ENCODE measurements at places on chromosomes 6 and 20.

- DNase-seq = peak; percentile 15
These were observed 41.1 kb downstream of the FARS2 start for GRCh38 chr6:5302220-5302946.

- DNase-seq = no peak
These were observed 120.1 kb downstream of the SYCP2 start for GRCh38 chr20:59813126-59813947.

DNA sequence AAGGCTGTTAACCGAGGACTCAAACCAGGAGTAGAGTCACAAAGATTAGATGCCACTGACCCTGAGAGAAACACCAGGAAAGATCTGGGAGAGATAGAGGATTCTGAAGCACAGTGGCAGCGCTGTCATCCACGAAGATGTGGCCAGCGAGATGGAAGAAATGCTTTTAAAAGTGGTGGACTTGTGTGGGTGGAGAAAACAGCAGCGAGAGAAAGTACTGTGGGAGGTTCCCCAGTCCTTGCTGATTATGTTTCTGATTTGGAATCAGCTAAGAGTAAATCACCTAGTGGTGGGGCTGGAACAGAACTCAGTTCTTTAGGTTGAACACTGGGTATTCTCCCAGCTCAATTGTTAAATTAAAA lies 435 bp upstream of the ZNF322 start:
- DNase-seq = no peak

DNA sequence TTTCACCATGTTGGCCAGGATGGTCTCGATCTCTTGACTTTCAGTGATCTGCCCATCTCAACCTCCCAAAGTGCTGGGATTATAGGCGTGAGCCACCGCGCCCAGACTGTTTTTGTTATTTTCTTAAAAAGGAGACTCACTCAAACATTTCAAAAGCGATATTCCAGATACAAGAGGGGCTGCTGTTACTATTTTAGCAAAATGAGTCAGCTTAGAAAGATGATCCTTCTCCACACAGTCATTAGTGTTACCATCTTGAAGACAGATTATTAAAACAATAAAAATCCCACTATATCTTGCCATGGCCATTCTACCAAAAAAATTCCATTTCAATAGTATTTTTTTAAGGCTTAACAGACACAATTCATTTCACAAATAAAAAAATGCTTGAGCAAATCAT lies 102.8 kb downstream of the PREP start:
- DNase-seq = no peak

DNA sequence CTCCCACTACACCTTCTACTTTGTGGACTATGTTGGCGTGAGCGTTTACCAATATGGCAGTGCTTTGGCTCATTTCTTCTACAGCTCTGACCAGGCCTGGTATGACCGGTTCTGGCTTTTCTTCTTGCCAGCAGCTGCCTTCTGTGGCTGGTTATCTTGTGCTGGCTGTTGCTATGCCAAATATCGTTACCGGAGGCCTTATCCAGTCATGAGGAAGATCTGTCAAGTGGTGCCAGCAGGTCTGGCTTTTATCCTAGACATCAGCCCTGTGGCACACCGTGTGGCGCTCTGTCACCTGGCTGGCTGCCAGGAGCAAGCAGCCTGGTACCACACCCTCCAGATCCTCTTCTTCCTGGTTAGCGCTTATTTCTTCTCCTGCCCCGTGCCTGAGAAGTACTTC lies 16.5 kb upstream of the EFHC1 start:
- DNase-seq = no peak

DNA sequence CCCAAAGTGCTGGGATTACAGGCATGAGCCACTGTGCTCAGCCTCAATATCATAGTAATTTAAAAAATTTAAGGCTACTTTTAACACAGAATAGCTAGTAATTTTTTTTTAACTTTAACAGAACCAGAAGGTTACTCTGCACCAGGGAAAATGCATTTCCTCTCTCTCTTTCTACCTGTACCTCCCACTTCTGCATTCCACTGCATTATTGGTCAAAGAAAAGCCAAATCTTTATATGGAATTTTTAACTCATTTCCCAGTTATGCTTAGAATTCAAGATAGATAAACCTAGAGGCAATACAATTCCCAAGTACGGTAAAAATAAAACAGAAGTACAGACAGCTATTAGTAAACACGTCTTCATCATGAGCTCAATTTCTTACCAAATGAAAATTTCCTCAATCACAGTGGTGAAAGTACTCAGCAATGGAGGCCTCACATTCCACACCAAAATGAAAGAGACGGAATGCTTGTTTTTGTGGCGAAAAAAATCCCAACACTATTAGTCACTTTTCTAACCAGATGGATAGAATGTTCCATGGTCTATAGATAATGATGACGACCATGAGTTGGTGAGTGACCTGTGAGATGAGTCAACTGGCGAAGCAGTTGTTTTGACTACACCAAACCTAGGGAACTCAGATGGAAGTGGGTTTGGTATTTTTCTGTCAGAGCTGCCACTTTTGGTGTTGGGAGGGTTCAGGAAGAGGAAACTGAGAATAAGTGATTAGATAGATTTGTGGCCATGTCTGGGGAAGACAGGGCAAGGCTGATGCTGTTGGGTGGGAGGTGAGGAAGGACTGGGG lies 104.7 kb upstream of the SGK1 start:
- DNase-seq = no peak

DNA sequence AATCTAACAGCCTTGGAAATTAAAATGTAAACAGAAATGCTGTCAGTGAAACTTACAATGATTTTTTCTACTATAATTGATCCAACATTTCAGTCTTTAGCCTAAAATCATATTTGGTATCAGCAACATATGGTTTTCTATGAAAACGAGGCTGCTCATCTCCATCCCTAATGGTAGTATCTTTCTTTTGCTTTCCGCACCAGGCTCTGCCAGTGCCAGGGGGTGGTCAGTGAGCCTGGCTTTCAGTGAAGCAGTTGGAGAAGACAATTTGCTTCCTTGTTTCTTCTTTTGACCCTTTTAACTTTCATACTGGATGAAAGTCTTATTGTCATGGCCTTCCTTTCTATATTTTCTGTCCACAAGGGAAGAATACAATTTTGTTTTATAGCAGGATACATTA lies 258.4 kb downstream of the ARID1B start:
- no peak for DNase-seq

DNA sequence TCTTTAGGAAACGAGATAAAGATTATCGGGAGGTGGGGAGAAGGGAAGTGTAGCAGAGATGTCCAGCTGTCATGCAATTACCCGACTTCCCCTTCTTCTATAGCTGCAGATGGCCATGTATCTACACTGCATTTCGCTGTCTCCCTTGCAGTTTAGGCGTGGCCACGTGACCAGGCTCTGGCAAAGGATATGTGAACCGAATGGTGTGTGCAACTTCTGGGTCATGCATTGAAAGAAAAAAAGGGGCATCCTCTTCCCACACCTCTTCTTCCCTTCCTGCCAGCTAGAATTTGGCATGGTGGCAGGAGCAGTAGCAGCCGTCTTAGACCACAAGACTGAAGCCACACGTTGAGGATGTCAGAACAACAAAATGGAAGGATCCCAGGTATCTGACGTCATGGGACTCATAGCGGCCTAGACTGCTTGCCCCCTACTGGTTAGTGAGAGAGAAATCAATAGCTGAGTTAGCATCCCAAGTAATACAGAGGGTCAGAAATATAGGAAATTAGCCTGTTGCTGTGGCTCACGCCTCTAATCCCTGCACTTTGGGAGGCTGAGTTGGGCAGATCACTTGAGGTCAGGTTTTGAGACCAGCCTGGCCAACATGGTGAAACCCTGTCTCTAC lies 32.8 kb downstream of the TCF15 start:
- DNase-seq = no peak

DNA sequence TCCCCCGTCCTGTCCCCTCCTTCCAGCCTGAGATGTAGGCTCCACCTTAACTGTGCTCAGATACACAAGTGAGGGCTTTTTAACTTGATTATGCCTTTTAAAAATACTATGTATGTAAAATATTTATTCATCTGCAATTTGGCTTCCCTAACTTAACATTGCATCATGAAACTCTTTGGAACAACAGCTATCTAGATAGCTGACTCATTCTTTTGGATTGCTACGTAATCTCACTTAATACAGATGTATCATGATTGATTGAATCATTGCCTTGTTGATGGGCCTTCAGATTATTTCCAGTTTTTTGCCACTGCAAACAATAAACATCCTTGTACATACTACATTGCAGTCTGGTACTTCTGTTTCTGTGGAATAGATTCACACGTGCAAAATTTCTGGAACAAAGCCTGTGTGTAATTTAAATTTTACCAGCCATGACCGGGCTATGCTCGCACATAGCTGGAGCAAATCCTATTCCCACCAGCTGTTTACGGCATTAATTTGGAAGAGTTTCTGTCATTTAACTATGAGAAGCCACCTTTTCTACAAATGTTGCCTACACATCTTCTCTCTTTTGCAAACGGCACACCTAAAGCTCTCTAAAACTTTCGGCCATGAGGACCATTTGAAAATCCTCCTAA lies 6.5 kb downstream of the PRND start:
- no peak for DNase-seq

GRCh38 chr20:49937027-49937929 lies 1.1 kb downstream of the RNF114 start:
- peak; percentile 26 for DNase-seq

GRCh38 chr6:113182370-113183141 lies 674.6 kb upstream of the MARCKS start:
- DNase-seq = no peak

- no peak for DNase-seq
These were observed 2.2 kb upstream of the CFB start for GRCh38 chr6:31943742-31944141.

DNA sequence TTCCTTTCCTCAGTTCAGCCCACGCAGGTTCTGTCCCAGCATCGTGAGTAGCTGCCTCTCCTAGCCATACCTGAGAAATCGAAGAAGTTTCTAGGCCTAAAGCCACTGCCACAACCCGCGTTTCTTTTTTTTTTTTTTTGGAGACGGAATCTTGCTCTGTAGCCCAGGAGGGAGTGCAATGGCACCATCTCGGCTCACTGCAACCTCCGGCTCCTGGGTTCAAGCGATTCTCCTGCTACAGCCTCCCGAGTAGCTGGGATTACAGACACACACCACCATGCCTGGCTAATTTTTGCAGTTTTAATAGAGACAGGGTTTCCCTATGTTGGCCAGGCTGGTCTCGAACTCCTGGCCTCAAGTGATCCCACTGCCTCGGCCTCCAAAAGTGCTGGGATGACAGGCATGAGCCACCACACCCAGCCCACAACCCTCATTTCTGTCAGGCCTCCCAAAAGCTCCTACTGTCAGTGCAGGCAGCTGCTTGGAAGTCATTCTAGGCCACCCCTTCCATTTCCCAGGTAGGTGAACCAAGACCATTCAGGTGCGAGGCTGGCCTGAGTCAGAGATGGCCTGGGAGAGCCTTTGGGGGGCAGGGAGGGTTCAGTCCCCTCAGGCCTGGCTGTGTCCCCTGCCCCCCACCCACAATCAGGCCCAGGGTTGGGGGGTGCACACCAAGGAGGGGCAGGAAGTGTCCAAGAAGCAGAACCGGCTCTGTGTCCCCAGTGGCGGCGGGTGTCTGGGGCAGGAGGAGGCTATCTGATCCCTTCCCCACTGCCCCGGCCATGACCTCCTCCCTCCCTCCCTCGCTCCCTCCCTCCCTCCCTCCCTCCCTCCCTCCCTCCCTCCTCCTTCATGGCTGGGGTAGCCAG lies 47.2 kb downstream of the NOL4L start:
- no peak for DNase-seq

- no peak for DNase-seq
These were observed 262.5 kb downstream of the BTBD3 start for GRCh38 chr20:12180107-12180661.

GRCh38 chr20:36624068-36624943 lies 18.7 kb downstream of the RAB5IF start:
- DNase-seq = no peak

- no peak for DNase-seq
These were observed 195.5 kb downstream of the MAFB start for GRCh38 chr20:40493549-40493948.

DNA sequence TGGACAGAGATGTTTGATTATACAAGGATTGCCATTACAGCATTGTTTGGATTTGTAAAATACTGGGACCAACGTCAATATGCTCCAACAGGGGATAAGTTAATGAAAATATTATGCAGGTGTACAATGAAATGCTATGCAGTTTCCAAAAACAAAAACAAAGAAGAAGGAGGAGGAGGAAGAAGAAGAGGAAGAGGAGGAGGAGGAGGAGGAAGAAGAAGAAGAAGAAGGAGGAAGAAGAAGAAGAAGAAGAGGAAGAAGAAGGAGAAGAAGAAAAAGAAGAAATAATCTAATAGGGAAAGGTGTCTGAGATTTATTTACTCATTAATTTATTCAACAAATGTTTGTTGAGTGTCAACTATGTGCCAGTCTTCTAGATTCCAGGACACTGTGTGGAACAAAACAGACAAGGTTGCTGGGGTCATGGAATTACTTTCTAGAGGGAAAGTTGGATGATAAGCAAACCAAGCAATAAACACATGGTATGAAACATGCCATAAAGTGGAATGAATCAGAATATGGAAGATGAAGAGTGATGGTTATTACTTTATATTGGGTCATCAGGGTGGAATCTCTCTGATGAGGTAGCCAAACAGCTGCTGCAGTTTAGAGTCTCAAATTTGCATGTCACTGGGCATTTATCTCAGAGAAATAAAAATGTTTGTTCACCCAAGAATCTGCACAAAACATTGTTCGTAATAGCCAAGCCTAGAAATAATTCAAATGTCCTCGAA lies 6.3 kb upstream of the TRIM27 start:
- no peak for DNase-seq

DNA sequence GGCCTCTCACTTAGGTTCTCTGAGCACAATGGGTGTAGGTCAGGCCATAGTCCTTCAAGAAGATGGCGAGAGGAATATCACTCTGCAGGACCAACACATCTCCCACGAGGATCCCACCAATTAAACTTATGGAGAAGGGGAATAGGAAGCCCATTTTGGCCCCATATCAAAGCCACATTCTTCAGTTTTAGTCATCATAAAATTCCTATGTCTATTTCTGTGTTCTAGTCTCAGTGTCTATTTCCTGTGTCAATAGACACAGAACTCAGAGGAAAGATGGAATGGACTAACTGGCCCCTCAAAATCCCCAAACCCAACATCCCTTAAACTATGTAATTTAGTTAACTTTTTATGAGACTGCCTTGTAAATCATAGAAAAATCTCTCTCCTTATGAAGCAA lies 216.8 kb downstream of the HACE1 start:
- DNase-seq = no peak

GRCh38 chr6:125858427-125859320 lies 67.9 kb downstream of the NCOA7 start:
- DNase-seq = peak; percentile 35

GRCh38 chr6:161143663-161144430 lies 130.0 kb downstream of the AGPAT4 start:
- DNase-seq = no peak

- no peak for DNase-seq
These were observed 15.1 kb upstream of the DEK start for GRCh38 chr6:18279422-18279821.

DNA sequence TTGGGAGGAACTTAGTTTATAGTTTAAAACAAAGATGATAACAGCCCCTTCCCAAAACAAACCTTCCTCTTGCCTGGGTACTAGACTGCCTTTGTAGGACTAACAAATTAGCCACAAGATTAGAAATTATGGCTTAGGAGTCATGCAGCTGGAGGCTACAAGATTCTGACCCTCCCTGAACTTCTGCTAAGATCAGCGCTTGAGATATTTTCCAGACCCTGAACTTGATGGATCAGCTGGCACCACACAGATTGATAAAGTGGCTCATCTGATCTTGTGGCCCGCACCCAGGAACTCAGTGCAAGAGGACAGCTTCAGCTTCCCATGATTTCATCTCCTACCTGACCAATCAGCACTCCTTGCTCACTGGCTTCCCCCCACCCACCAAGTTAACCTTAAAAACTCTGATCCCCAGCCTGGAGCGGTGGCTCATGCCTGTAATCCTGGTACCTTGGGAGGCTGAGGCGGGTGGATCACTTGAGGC lies 5.9 kb upstream of the SERINC3 start:
- DNase-seq = no peak
